ENCODE measurements at places on chromosomes 1 and 21.
A peak's percentile ranks its signal among the peaks of the same experiment; 100 is the strongest.

GRCh38 chr1:201171063-201172036 is 17.1 kb upstream of the TMEM9 start:
- peak; percentile 72 for DNase-seq

GRCh38 chr1:86155807-86156565 is 586 bp downstream of the COL24A1 start:
- no peak for DNase-seq

DNA sequence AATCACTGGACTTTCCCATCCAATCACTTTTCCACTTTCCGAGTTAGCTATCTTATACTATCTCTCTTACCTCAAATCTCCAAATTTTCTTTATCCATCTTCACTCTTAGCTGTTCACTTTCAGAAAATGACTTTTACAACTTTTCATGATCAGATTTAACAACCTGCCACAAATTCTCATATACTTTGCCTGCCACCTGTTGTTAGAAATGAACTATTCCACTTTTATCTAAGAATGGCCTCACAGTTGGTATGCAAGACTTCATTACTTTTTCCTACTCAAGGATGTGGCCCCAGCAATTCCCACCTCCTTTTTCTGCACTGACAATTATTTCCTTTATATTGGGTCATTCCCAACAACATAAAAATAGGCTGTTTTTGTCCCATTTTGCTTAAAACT is 93.6 kb upstream of the DEPDC1 start:
- DNase-seq = no peak

DNA sequence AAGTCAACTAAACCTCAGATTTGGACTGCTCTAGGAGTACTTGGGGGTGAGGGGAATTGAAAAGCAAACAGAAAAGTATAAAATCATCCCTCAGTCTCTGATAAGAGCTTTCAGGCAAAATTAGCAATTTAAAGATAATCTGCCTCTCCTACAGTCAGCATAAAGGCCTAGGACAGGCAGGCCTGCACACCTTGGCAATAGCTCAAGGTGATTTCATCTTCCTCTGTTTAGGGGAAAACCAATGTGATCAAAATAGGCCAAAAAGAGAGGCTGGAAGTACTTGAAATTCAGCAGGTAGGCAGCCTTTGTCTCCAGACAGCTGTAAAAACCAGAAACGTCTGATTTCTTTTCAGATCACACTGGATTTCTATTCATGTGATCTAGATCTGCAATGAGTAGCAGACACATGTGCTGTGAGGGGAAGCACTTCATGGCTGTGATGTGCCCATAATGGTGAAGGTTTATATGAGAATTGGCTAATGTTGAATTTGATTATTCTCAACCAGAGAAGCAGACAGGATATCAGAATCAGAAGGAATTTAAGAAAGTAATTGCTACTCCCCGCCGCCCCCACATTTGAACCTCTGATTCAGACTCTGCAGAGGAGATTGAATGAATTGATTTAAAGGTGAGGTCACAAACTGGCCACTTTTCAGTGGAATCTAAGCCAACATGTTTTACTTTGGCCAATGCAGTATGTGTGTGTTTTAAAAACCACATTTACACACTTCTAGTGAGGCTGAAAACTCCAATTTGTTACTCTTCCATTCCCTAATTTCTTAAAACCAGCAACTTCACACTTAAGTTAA is 45.8 kb upstream of the DNASE2B start:
- no peak for DNase-seq

- no peak for DNase-seq
Observed at GRCh38 chr1:6171548-6172124, 8.5 kb downstream of the CHD5 start.

DNA sequence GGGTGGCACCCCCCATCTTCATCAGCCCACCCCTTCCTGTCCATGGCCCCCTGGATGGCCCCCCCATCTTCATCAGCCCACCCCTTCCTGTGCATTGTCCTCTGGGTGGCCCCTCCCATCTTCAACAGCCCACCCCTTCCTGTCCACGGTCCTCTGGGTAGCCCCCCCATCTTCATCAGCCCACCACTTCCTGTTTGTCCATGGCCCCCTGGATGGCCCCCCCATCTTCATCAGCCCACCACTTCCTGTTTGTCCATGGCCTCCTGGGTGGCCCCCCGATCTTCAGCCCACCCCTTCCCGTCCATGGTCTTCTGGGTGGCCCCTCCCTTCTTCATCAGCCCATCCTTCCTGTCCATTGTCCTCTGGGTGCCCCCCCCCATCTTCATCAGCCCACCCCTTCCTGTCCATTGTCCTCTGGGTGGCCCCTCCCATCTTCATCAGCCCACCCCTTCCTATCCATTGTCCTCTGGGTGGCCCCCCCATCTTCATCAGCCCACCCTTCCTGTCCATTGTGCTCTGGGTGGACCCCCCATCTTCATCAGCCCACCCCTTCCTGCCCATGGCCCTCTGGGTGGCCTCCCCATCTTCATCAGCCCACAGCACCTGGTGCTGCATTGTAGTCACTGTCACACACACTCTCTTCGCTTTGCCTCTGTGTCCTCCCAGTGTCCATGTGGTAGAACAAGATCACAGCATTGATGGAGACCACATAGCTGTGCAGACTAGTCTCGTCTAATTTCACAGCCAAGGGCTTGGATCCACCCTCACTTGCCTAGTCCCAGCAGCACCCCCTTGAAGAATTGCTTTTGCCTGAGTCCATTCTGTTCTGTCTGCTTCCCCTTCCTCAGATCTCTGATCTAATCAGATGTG is 95.9 kb downstream of the PCBP3 start:
- DNase-seq = no peak

GRCh38 chr1:91795591-91796389 is 90.2 kb downstream of the TGFBR3 start:
- DNase-seq = no peak

GRCh38 chr1:19272064-19272463 is 16.5 kb downstream of the AKR7A3 start:
- DNase-seq = no peak

DNA sequence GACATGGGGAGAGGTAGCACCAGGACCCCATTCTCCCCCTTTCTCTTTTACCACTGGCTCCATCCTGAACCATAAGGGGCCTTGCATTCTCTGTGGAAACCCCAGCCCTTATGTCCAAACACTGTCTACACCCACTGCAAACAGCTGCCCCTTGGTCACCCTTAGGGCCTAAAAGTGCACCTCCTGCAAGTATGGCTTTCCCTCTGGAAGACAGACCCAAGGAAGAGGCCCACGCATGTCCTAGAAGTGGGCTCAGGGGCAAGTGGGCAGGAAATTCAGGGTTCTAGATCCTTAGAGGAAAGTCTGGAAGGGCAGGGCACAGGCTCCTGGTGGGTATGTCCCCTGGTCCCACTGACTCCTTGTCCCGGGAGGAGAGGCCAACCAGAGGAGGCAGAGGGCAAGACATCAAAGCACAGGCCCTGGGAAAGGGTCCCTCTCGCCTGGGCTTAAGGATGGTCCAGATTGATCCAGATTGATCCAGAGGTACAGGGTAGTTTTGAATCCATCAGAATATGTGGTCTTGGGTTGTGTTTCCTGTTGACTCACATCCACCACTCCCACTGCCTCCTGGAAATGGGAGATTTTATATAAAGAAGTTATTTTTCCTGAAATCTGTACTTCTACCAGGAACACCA is 150.9 kb downstream of the GRIK3 start:
- DNase-seq = no peak

DNA sequence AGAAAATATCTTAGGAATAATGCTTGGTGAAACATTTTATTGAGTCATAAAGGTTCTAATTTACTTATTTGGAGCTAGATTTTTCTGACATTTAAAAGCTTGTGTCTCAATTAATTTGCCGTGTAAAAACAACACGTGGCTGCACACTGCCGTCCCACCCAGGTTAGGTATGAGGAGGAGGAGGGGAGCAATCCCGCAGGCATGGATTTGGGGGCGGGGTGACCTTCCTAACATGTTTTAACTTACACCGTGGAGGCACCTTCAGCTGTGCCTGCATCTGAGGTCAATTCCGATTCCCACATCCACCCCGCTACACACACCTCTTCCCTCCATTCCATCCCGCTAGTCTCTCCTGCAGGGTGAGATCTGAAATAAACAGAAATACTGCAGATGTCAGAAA is 28.5 kb upstream of the UMODL1 start:
- DNase-seq = no peak

GRCh38 chr1:19096036-19096833 is 113.8 kb downstream of the UBR4 start:
- peak; percentile 53 for DNase-seq

DNA sequence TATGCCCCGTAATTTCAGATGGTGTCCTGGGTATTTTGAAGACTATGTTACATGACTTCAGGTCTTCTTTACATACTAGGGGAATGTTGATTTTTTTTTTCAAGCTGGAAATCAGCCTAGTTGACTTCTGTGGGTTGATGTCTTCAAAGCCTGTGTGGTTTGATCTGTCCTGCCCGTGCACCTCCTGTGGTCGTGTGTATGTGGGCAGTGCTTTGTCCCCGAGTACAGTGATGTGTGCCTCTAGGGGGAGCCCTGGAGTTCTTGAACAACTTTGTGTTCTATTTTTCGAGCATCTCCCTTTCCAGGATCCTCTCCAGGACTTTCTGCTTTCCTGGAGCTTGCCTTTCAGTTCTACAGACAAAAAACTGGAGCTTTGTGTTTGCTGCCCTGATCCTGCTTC is 28.9 kb downstream of the OBSCN start:
- DNase-seq = peak; percentile 7

- no peak for DNase-seq
Observed at GRCh38 chr1:247935781-247936180, 11.1 kb downstream of the OR2AJ1 start.

DNA sequence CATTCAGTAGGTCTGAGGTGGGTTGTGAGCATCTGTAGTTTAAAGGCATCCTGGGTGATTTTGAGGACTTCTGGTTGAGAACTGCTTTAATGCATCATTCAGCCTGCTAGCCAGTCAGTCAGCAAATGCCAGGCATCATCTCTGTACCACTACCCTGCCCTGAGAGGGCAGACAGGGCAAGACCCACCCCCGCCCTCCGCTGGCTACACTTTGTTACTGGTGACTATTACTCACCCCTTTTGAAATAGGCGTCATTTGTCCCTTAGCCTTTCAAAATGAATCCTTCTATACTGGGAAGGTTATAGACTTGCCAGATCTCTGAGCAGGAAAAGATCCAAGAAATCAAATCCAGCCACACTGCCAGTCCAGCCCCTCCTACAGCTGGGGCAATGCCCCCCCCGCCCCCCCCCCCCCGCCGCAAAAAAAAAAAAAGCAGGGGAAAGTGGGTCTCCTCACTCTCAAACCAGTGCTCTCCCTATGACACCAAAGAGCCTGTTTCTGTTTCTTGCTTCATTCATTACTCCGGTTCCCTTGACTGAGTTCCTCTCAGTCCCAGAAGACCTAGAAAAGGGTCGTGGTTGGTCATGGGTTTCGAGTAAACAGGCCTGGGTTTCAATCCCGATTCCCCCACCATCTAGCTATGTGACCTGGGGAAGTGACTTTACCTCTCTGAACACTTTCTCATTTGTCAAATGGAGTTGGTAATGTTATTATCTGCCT is 4.4 kb downstream of the SELENON start:
- no peak for DNase-seq

GRCh38 chr1:233215135-233215760 is 80.3 kb downstream of the PCNX2 start:
- DNase-seq = no peak

- no peak for DNase-seq
Observed at GRCh38 chr1:222033450-222033849, 291.6 kb upstream of the DUSP10 start.

DNA sequence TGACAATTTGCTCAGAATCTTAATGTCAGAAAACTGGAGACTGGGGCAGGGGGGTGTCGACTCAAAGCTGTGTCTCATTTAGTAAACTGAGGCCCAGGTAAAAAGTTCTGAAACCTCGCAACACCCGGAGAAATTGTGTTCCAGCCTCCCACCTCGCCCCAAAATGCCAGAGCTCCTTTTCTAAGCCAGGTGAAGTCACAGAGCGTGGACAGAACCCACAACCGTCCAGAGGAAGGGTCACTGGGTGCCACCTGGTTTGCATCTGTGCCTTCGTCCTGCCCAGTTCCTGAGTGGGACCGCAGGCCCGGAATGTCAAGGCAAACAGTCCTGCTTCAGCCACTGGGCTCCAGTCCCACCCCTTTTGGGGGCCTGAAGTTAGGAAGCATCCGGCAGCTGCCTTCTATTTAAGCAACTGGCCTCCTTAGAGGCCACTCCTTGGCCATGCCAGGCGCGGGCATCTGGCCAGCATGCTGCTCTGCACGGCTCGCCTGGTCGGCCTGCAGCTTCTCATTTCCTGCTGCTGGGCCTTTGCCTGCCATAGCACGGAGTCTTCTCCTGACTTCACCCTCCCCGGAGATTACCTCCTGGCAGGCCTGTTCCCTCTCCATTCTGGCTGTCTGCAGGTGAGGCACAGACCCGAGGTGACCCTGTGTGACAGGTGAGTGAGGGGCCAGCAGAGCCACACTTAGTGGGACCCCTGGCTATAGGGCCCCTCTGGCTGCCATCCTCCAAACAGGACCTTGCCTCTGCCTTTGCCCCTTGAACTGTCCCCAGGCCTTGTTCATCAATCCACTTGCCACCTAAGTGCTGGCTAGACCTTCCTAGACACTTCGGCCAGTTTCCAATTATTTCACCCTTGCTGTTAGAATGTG is at the start of gene TAS1R1:
Gene TAS1R1 (plus strand): TSS at position 401 of the 872 bp plus-strand sequence. CDS start 67 bp downstream, at position 468.
- DNase-seq = no peak

- no peak for DNase-seq
Observed at GRCh38 chr1:187070076-187070475, 241.3 kb downstream of the PLA2G4A start.

DNA sequence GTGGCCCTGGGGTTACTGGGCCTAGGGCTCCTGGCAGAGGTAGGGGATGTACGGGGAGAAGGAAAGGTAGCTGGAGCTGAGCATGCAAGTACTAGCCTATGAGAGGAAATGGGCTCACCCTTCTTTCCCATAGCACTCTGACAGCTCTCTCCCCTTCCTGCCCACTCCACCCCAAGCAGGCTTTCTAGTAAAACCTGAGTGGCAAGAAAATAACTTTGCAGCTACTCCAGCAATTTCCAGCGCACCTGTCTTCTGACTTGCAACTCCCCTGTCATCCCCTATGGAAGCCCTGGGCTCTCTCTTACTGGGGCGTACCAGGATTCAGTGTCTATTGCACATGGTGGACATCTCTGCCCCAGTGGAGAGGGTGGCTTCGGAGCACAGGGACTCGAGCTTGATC is 6.7 kb upstream of the IVL start:
- DNase-seq = no peak

- no peak for DNase-seq
Observed at GRCh38 chr1:44807364-44808062, 362 bp upstream of the DYNLT4 start.

DNA sequence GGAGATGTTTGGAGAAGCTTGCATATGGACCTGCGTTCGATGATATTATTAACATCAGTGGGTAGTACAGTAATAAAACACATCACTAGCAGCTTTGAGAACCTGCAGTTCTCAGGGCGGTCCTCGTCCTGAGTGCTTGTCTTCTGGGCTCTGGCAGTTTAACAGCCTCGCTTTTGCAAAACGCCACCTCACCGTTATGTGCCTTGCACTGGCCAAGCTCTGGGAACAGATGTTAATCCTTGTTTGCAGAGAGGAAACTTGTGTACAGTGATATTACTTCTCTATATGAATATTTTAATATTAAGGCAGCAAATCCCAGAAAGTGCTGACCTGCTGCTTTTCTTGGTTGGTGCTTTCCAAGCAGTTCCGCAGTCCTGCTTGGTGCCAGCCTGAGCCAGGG is 167.4 kb upstream of the TMEM51 start:
- no peak for DNase-seq
